GM20000 (cell line): ENCODE measurements at places on chromosomes 11 and 22.

DNA sequence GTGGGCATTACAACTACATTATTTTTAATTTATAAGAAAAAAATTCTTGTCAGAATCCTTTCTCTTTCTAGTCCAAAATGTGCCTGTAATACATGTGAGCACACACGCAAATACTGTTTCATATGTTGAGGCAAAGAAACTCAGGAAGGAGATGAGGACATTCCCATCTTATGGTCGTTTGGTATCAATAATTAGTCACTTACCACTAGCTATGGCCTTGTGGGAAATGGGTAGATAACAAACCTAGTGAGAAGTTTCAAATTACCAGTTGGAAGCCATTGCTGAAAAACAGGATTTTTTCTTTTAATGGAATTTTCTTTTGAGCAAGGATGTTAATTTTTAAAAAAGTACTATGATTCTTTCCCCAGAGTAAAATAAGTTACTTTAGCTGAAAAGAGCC, 25.7 kb downstream of the AMOTL1 start:
- no peak for DNase-seq

DNA sequence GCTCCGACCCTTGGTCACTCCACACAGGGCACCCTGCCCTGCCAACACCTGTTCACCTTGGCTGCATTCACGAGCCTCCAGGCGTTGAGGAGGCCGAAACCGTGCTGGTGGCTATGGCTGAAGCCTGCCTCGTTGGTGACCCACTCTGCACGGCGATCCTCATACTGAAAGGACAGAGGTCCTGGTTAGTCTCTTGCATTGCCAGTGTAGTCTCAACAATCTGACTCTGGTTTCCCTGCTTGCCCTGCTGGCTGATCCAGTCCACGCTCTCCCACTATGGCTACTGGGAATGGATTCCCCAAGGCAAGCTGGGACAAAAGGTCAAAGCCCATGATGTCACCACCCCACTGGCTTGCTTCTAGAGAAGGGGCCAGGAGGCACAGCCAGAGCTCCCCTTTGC, 12.9 kb downstream of the PCSK7 start:
- no peak for DNase-seq

GRCh38 chr11:2995893-2996554, 3.9 kb upstream of the NAP1L4 start:
- no peak for DNase-seq

DNA sequence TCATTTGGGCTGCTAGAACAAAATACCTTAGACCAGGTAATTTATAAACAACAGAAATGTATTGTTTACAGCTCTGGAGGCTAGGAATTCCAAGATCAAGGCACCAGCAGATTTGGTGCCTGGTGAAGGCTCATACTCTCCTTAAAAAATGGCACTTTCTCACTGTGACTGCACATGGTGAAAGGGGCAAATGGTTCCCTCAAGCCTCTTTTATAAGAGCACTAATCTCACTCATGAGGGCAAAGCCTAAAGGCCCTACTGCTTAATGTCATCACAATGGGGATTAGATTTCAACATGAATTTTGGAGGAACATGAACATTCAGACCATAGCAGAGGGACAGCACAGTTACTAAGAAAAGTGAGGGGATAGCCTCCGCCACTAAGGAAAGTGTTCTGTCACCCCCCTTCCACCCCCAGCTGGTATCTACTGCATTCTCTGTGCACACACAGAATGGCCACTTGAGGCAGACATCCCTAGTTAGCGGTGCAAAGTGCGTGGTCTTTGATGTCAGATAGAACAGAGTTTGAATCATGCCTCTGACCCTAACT, 47.2 kb upstream of the CEP295 start:
- DNase-seq: no peak

DNA sequence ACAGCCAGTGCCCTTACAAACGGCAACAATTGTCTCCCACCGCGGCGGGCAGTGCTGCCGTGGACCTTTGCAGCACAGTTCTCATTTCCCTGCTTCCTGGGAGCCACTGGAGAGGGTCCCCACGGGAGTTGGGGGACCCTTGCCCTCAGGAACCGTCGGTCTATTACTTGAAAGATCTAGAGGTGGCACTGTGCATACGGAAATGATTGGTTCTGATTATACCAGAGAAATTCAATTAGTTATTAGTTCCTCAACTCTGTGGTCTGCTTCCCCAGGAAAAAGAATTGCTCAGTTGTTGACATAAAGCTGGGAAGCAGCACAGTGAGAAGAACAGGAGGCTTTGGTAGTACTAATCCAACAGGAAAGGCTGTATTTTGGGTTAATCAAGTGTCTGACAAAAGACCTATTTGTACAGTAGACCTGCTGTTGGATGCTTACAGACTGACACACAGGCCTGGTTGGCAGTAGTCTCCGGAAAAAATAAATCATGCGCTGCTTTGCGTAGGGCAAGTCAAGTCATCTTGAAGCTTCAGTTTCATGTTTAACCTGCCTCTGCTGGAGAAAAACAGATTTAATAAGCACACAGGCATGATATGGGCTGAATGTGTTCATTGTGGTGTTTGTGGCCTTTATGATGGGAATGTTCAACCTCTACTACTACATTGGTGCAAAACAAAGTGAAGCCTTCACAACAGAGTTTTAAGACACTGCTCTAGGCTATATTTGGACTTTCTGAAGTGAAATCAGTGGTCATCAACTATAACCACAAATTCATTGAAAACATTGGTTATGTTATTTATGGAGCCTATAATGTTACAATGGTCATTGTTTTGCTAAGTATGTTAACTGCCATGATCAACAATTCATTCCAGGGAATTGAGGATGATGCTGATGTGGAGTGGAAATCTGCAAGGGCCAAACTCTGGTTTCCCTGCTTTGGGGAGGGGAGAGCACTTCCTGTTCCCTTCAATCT, 54.6 kb upstream of the SC5D start:
- peak; percentile 34 for DNase-seq

GRCh38 chr11:27837895-27838563, 137.8 kb upstream of the BDNF start:
- DNase-seq: peak; percentile 29

DNA sequence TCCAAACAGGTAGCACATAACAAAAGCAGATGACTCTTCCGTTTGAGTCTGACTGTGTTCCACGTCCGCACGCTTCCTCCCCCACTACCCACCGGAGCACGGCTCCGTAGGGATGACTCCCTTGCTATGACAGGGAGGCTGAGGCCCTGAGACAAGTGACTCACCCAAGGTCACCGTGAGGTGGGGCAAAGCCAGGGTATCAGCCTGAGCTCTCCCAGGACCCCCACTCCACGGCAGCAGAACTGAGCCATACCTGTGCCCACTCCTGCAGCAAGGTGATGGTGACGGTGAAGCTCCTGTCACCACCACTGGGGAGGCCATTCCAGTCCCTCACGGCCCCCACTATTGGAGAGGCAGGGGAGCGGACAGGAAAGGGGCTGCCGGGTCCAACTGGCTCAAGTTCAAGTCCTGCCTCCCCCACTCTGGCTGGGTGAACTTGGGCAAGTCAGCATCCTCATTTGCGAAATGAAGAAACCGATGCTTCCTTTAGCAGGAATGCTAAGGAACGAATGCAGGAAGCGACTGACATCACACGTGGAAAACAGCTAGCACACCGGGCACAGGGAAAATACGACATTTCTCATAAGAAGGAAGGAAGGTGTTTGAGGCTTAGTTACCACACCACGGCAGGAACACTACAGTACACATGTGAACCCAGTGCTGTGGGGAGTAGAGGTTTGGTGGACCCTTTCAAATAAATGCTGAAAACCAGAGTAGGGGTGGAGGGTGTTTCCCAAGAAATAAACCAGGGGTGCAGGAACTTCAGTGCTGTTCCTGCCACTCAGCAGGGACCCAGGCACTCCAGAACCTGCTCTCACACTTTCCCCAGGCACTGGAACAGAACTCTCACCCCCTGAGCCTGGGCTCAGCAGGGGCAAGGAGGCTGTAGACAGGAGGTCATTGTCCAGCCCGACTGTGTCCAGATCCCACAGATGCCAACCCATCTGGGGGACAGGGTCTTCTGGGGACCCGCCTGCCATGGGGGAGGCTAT, 32.4 kb upstream of the CBX7 start:
- no peak for DNase-seq

DNA sequence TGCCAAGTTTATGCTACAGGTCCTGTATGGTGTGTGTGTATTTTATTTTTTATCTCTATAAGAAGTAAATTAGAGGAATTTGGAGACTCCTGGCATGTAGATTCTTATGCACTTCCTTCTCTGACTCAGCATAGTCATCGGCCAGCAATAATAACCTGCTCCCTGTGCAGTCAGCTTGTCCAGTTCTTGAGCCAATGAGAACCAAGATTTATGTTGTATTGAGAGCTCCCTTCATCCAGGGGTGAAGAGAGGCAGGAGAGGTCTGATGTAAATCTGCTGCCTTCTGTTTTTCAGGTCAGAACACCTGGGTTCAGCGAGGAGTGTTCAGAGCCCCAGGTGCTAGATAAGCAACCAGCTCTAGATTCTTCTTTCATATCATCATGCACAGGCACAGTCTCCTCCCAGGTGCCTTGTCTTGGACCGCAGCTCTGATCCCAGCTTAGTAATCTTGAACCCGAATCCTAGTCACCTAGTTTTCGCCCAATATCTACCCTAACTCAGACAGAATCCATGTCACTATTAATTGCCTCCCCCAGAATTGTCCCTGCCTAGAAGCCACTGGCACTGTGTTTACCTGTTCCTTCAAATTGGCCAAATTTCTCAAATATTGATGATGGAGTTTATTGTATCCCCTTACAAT, 328.2 kb upstream of the NCAM1 start:
- DNase-seq: no peak

DNA sequence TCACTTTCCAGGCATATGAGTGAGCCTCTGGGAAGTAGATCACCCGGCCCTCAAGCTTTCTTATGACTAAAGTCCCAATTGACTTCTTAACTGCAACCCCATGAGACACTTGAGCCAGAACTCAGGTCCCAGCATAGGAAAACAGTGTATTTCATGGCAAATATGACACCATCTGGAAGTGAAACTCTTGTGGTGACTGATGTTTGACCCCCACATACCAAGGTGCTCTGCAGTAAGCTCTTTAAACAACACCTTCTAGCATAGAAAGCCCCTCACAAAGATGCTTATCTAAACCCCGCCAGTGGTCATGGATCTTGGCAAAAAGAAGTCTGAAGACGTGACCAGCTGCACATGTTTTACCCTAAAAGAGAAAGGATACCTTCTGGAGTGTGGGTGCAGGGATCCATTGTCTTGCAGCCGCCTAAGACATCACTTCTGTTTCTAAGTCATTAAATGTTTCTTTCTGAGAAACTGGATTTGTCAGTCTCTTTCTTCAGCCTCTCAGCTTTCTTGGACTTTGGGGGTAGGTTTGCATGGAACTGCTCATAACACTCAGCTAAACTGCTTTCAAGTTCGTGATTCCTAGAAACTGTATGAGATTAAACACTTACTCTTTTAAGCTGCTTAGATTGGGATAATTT, 7.4 kb upstream of the PELI3 start:
- DNase-seq: no peak

GRCh38 chr11:64384028-64384737, 25.2 kb downstream of the RPS6KA4 start:
- DNase-seq: no peak

- DNase-seq: no peak
Measured at GRCh38 chr22:40383905-40384304, 13.5 kb downstream of the SGSM3 start.

- no peak for DNase-seq
Measured at GRCh38 chr11:36098087-36098486, 154.2 kb downstream of the LDLRAD3 start.

DNA sequence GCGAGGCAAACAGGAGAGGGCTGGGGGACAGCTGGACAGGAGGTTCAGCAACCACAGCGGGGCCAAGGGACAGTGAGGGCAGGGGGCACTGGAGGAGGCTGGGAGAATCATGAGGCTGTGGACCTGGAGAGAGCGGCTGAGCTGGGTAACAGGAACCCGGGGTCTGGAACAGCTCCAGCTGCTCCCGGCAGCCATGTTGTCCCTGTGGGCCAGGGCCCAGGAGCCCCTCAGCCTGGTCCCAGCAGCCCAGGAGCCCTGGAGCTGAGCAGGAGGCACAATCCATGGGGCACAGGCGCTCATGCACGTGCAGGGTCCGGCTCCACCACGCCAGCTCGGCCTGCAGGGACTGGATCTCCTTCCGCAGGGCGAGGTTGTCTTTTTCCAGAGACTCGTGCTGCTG, 7.4 kb downstream of the BATF2 start:
- no peak for DNase-seq

DNA sequence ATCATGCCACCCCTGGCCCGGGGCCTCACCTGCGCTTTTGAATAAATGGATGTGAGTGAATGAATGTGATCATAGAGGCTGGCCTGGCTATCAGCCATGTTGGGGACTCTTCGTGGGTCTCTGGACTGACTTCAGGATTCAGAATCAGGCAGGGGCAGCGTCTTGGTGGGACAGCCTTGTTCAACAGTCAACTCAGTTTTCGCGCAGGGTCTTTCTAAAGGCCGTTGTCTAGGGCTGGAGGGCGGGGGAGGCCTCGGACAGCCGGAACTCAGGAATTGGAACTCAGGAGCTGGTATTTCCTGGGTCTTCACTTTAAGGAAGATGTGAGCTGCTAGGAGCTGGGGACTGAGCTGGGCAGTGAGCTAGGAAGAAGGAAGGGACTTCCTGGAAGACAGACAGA, 146.0 kb downstream of the CACNA1I start:
- no peak for DNase-seq

GRCh38 chr22:28768701-28769393, 3.6 kb upstream of the CCDC117 start:
- no peak for DNase-seq

DNA sequence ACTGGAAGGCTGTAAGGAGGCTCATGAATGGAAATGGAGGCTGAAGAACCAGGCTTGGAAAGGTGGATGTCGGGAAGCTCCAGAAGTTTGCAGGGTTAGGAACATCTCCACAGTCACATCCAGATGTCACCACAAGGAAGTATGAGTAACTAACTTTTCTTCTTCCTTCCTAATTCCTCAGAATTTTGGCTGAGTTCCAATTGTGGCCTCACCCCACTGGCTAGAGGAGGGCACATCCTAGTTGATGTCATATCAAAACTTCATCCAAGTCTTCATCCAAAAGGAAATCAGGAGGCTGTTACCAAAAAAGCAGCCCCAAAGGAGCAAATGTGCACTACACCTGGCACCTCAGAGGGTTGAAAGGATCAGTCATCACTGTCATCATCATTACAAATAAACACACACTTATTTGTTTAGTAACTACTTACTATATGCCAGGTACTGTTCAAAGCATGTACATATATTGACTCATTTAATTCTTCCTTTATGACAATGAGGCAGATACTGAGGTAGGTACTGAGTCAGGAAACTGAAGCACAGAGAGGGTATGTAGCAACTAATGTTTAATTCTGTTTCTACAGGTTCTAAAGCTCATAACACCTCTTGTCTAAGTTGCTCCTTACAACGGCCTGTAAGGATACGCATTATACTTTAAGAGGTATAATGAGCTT, 7.3 kb upstream of the PTPN5 start:
- peak; percentile 2 for DNase-seq
